Activated CD8-positive, alpha-beta T cell treated with anti-CD3 and anti-CD28 coated beads, Interleukin-2, amount 10 ng/mL, durations not matched to agents 7 days and 5 days (primary cell): ENCODE measurements at places on chromosomes 1 and 21.

GRCh38 chr1:161935264-161935663 is 88.4 kb downstream of the OLFML2B start:
- DNase-seq, result no peak

GRCh38 chr1:41653574-41653973 is 169.1 kb upstream of the EDN2 start:
- no peak for DNase-seq

DNA sequence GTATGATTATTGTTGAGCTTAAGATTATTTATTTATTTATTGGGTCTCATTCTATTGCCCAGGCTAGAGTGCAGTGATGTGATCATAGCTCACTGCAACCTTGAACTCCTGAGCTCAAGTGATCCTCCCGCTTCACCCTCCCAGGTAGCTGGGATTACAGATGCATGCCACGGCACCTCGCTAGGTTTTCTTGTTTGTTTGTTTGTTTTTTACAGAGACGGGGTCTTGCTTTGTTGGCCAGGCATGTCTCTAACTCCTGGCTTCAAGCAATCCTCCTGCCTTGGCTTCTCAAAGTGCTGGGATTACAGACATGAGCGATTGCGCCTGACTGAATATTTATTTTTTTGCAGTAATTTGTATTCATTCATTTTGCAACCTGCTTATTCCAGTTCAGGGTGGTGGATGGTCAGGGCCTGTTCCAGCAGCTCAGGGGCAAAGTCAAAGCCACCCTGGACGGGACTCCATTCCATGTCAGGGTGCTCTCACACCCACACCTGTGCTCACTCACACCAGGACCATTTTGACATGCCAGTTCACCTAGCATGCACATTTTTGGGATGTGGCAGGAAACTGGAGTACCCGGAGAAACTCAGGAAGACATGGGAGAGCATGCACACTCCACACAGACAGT is 29.6 kb upstream of the RASAL2 start:
- DNase-seq, result no peak

DNA sequence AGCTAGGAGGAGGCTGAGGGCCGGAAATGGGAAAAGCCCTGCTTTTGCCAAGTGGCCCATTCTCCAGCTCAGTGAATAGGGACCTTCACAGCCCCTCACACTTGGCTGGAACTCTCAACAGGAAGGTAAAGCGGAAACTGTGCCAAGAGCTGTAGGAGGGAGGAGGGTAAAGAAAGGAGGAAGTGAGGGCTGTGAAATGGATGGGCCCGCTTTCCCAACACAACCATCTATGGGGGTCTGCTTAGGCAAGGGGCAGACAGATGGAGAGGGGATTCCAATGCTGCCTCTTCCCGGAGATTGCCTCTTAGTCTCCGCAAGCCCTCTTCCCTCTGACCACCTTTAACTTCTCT is 5.2 kb downstream of the INKA2 start:
- DNase-seq, result no peak

DNA sequence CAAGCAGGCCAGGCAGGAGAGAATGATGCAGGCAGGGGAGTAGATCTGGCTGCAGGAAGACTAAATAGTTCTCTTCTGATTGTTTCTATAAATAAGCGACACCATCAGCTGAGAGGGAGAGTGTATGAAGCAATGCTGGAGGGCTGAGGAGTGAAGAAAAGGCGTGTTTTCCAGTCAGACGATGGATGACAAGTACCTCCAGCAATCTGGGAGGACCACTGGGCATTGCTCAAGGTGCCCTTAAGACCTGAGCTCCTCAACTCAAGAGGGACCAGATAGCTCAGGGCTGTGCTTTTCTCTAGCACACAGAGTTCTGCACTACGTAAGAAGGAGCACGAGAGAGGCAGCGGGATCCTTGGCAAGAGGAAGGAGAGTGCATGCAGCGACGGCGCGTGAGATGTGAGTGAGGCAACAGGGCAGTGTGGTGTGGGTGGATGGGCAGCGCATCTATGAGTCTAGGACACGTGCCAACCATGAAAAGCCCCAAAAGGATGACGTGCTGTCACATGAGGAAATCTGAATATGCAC is 36.0 kb downstream of the PABPC4 start:
- DNase-seq, result no peak

- DNase-seq, result no peak
Observed at GRCh38 chr1:1569341-1569740, 5.3 kb downstream of the SSU72 start.

DNA sequence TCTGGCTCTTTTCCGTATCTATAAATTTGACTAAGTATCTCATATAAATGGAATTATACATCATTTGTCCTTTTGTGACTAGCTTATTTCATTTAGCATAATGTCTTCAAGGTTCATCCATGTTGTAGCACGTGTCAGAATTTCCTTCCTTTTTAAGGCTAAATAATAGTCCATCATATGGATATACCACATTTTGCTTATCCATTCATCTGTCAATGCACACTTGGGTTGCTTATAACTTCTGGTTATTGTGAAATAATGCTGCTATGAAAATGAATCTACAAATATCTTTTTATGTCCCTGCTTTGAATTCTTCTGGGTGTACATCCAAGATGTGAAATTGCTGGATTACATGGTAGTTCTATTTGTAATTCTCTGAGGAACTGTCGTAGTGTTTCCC is 119.6 kb downstream of the RHOU start:
- no peak for DNase-seq

- no peak for DNase-seq
Observed at GRCh38 chr1:213931836-213932235, 55.9 kb upstream of the PROX1 start.

DNA sequence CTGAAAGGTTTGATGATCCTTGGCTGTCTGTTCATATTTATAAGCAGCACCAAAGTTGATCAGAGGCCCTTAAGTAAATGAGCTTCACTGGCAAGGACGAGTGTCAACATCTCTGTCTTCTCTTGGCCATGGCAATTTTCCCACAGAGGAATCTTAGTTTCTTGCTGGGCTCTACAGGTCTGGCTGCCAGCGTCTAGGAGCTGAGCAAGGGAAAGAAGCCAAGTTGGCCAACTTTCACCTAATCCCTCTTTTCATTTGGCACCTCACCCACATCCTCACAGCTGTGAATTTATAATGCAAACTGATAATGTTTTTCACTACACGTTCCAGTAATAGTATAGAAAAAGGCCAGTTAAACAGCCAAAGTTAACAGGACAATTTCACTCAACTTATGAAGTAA is 99.0 kb upstream of the LBR start:
- no peak for DNase-seq

DNA sequence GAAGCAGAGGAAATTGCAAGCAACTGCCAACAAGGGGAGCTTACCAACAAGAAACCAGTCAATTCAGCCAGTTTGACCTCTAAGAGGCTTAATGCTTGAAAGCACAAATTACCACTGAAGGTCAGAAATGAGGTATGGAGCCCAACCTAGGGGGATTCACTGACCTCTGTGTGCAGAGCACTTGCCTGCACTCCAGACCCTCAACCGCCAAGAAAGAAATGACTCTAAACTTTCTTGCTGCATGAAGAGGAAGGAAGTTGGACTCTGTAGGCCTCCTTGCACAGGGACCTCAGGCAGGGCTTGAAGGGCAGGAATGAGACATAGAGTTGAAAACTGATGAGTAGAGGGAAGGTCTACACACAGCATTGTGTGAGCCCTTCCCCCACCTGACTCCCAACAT is 10.0 kb downstream of the ARMH1 start:
- no peak for DNase-seq

GRCh38 chr21:42455196-42455595 is 40.8 kb downstream of the RSPH1 start:
- no peak for DNase-seq

- DNase-seq, result no peak
Observed at GRCh38 chr1:56074007-56074651, 505.2 kb downstream of the PLPP3 start.

- DNase-seq, result no peak
Observed at GRCh38 chr1:27372022-27372807, 2.4 kb downstream of the FCN3 start.

DNA sequence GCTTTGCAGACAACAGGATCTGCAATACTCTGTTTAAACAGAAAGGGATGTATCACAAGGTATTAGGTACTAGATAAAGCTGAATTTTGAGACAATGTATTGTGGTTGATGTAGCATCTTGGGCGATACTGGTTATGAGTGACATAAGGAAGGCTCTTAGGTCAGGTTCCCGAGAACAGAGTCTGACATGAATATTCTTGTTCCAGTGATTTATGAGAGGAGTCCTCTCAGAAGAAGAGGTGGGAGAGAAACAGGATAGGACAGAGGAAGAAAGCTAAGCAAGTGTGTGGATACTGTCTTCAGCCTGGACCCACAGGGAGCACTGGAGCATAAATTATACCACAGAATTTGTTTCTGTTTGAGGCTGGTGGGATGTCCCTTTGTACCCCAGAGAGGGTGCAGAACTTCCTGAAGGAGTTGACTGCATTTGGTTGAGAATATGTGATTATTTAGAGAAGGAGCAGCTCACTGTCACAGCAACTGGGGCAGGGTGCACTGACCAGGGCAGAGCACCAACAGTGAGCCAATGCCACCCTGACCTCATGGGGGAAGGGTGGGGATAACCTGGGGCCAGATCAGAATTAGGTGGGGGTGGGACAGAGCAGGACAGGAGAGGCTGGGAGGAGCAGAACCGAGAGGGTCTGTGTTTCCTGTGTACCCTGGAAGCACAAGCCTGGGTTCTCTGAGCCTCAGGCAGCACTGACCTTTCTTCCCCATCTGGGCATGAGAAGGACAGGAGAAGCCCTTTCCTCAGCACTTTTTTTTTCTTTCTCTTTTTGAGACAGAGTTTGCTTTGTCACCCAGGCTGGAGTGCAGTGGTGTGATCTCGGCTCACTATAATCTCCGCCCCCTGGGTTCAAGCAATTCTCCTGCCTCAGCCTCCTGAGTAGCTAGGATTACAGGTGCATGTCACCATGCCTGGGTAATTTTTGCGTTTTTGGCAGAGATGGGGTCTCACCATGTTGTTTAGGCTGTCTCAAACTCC is 36.3 kb upstream of the SLC6A9 start:
- no peak for DNase-seq

- DNase-seq, result no peak
Observed at GRCh38 chr1:51527144-51527543, 8.1 kb upstream of the EPS15 start.

DNA sequence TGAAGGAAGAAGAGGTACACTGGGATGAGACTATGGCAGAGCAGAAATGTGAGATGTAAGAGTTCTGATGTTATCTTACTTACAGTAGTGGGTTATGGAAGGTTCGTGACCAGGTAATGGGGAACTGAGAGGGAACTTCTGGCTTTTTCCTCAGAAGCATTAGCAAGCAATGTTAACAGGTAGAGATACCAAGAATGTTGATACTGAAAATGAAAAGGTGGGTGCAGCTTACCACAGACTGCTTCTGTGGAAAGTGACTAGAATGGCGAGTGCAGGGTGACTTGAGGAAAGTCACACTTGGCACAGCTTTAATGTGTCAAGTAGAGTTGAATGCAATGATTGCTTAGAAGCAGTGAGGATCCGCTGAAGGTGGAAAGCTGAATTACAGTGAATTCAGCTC is 70.8 kb downstream of the PLA2G4A start:
- DNase-seq, result no peak

- DNase-seq, result no peak
Observed at GRCh38 chr1:12249181-12249580, 19.4 kb downstream of the VPS13D start.

GRCh38 chr1:41743366-41743765 is 175.4 kb downstream of the HIVEP3 start:
- no peak for DNase-seq

- no peak for DNase-seq
Observed at GRCh38 chr1:207745839-207746767, 5.8 kb upstream of the CD46 start.

DNA sequence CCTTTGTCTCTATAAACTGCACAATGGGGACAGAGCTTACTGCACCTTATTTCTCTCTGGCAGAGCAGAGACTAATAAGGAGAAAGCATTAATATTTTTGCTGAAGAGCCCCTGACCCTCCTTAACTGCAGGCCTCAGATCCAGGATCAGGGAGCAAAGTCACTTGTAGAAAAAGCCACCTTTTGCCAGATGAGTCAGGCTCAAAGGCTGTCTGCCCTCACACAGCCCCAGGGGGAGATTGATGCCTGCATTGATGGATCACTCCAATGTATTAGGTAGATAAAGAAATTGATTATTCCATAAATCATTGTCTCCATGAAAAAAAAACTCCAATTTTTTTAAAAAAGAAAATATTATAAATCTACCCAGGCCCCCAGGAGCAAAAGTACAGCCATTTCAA is 15.8 kb downstream of the GRIK3 start:
- no peak for DNase-seq

- DNase-seq, result no peak
Observed at GRCh38 chr21:41411449-41412089, 14.5 kb upstream of the MX1 start.

DNA sequence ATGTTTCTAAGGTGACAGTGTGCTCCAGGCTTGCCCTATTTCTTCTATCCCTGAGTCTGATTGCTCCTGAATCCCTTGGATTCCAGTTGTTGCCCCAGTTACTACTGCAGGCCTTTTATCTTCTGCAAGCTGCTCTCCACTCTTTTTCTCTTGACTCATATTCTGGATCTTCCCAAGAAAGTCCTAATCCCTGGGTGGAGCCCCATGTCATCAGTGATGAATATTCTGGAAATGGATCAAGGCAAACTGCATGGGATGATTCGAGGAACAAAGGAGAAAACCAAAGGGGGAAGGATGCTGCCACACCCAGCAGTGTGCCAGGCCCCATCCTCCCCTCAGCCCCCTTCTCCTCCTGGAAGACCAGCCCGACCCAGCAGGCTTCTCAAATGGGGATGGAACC is 63.3 kb upstream of the ATP2B4 start:
- no peak for DNase-seq

DNA sequence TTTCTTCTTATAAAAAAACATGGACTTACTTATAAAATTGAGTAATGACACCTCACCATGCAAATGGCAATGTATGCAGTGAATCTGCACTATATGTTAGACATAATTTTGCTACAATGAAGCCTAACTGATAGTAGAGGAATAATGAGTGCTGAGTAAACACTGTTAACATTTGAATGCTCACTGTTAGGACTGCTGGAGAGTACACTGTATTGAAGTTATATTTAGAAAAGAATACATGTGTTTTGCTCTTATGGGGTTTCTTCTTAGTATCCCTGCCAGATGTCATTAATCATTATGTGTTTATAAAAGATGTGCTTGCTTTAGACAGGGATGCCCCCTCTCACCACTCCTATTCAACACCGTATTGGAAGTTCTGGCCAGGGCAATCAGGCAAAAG is 111.1 kb upstream of the ZP4 start:
- no peak for DNase-seq
